SW 1271 (cell line): ENCODE measurements at places on chromosomes 5 and 9.

GRCh38 chr9:71929791-71930440, 18.5 kb downstream of the C9orf85 start:
- DNase-seq: no peak

DNA sequence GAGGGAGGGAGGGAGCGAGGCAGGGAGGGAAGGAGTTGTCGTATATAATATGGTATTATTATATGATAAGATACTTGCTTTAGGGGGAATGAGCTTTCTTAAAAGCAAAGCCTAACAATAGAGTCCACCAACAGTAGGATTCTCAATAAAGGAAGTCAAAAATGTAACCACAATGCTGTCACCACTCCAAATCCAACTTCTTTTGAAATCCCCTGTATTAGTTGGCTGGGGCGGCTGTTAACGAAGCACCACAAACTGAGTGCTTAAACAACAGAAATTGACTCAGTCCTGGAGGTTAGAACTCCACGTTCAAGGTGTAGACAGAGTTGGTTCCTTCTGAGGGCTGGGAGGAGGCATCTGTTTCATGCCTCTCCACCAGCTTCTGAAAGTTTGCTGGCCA, 23.1 kb downstream of the GAS1 start:
- DNase-seq: no peak

DNA sequence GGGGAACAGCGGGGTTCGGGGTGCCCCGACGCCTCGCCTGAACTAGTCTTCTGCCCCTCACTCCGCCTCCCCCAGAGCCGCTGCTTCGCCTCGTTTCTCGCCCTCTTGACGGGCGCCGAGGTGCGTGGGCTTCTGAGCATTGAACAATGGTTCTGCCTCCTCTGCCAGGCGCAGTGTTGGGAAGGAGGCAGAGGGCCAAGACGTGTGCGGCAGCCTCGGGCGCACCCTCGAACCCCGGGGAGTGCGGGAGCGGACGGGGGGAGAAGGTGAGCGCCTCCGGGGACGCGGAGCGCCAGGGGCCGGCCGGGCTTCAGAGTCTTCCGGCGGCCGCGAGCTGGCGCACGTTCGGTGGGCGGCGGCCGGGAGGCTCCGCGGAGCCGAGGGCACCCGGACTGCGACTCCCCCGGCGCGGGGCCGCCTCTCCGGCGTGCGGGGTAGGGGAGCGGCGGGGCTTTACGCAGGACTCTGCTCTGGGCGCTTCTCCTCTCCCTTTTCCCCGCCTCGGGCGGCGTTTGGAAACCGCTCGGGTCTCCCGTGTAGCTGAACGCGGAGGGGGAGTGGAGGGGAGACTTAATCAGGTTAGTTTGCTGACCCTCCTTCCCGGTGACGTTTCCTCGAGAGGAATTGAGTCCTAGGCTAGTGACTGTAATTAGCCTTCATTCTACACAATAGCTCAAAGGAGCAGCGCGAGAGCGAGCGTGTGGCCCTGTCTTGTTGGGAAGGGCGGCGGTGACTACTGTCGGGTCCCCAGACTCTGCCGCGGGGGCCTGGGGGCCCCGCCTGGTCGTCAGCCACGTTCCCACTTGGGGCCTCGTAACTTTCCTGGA, 1.1 kb downstream of the VLDLR start:
- DNase-seq: no peak

- DNase-seq: no peak
These were observed at the start of gene GLT6D1 for GRCh38 chr9:135639196-135639595. TSS of gene GLT6D1 (minus strand) at chr9:135639540. CDS start at chr9:135639187, 353 bp downstream.

GRCh38 chr5:135241536-135241935, 157.5 kb downstream of the MACROH2A1 start:
- DNase-seq: no peak
